ENCODE measurements at places on chromosomes 3 and 15. TPM values are rescaled to one million over a fixed set of nuclear protein-coding genes. Genes with fewer than 3 reads are reported as not detected.

DOCK3 gene
- total RNA-seq, result 0.09 TPM

PLSCR4 gene
- total RNA-seq, result 23.9 TPM

ARPIN gene
- total RNA-seq, result 9.8 TPM

RARB gene
- total RNA-seq, result 10.3 TPM

TMEM115 gene
- total RNA-seq, result 27.6 TPM

GOLGA8G gene
- under 0.01 TPM for total RNA-seq

NT5DC2 gene
- total RNA-seq, result 30.9 TPM

ABHD2 gene
- total RNA-seq, result 26.7 TPM

SLC9C1 gene
- 0.14 TPM for total RNA-seq

DALRD3 gene
- 52.5 TPM for total RNA-seq

GATA2 gene
- total RNA-seq, result 1.8 TPM

All from smooth muscle cell of bladder (primary cell).